Dermis blood vessel endothelial cell (primary cell): ENCODE measurements at places on chromosomes 4 and X. TPM values are rescaled to one million over a fixed set of nuclear protein-coding genes. Genes with fewer than 3 reads are reported as not detected.
A peak's percentile ranks its signal among the peaks of the same experiment; 100 is the strongest.

DNA sequence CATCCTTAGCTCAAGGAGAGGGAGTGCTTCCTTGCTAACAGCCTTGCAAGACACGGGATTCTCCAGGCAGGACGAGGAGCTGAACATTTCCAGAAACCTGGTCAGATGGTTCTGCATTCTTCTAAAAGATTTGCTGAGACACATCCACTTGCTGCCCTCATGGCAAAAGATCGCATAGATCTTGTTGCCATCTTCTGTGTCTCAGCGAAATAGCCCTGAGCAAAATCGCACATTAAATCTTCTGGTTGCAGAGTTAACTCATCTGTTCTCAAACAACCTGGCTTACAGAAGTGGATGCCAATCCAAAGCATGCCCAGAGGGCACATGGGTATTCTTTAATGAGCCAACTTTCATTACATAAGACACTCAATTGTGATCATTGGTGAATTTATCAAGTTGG is 167.5 kb downstream of the PRKX start:
- DNase-seq: no peak

GRCh38 chr4:185134307-185134869 is 8.7 kb upstream of the SLC25A4 start:
- peak; percentile 76 for DNase-seq

GRCh38 chr4:108635070-108635655 is 14.8 kb downstream of the RPL34 start:
- DNase-seq: no peak

DNA sequence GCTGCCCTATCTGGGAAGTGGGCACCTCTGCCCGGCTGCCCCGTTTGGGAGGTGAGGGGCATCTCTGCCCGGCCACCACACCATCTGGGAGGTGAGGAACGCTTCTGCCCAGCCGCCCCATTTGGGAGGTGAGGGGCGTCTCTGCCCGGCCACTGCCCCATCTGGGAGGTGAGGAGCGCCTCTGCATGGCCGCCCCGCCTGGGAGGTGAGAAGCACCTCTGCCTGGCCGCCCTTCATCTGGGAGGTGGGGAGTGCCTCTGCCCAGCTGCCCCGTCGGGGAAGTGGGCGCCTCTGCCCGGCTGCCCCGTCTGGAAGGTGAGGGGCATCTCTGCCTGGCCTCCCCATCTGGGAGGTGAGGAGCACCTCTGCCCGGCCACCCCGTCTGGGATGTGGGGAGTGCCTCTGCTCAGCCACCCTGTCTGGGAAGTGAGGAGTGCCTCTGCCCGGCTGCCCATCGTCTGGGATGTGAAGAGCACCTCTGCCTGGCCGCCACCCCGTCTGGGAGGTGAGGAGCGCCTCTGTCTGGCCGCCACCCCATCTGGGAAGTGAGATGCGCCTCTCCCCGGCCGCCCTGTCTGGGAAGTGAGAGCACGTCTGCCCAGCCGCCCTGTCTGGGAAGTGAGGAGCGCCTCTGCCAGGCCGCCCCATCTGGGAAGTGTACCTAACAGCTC is 9.8 kb downstream of the PABPC1L2A start:
- DNase-seq: no peak

GRCh38 chrX:104270916-104271512 is 16.3 kb upstream of the ESX1 start:
- DNase-seq: peak; percentile 57

Gene MAGEB17
- not detected in 2 replicates for total RNA-seq

Gene GUCY2F
- total RNA-seq: under 0.01 TPM in 1 of 2 replicates, not detected in the other

Gene TAF7L
- total RNA-seq: 0.23 TPM in 1 of 2 replicates, not detected in the other
